K562 (cell line): ENCODE measurements at places on chromosomes 7 and 10. TPM values are rescaled to one million over a fixed set of nuclear protein-coding genes. Genes with fewer than 3 reads are reported as not detected.
A peak's percentile ranks its signal among the peaks of the same experiment; 100 is the strongest.

DNA sequence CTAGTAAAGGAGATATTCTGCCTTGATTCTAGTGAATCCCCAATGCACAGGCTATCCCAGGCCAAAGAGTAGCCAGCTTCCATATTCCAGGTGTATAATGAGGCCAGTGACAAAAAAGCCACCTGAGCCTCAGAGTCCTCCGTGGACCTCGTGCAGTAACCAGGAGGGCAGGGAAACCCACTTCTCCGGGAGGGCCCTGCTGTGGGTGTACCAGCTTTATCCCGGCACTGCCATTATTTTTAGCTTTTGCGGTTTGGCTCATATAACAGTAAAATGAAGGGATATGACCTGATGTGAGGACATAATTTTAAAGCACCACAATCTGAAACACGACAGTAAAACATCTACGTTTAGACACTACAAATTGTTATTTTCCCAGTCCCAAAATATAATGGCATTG, 109.0 kb downstream of the SVIL start:
- no peak for DNase-seq

DNA sequence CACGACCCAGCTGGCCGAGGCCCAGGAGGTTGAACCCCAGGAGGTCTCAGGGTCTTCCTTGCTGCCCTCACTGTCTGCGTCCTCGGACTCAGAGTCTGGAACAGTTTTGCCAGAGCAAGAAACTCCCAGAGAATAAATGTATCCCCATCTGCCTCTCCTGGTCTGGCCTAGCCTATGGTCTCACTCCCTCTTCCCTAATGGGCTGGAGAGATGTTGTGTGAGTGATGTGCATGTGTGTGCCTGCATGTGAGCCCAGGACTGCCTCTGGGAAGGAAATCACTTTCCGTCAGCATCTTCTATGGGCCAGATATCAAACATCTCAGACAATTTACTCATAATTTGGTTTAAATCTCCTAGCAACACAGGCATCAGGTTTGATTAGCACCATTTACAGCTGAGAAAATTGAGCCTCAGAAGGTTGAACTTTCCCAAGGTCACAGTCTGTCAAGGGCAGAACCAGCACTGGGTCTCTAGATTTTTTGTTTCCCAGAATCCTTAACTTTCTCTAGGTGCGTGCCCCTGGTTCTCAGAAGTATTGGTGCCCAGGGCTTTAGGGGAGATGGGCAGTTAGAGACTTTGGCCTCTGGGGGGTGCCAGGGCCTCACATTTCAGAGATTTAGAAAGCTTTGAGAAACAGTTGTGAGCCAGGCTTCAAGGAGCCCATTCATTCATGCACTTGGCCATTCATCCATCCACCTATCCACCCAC, 4.9 kb downstream of the TMEM270 start:
- peak; percentile 61 for DNase-seq

GRCh38 chr10:127353544-127353943, 157.2 kb upstream of the INSYN2A start:
- no peak for DNase-seq

- DNase-seq = no peak
These were observed 219.2 kb upstream of the BMPER start for GRCh38 chr7:33685981-33686683.

DNA sequence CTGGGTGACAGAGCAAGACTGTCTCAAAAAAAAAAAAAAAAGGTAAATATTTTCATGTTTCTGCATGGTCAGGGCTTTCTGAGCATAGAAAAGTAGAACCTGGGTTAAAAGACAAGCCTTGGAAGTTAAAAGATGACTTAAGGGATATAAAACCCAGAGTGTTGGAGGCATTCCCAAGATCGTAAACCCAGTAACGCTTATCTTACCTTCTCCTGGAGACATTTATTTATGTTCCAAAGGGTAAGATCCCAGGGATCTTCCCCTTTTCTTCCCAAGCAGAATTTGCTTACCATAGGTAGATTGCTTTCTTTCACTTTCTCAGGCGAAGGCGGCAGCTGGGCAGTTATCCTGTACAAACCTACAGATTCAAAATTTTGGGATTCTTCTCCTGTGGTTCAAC, 22.2 kb downstream of the SUGCT start:
- no peak for DNase-seq

GRCh38 chr10:69846293-69846921, 44.7 kb downstream of the COL13A1 start:
- no peak for DNase-seq

GRCh38 chr7:115827305-115828045, 203.1 kb downstream of the TFEC start:
- no peak for DNase-seq

- no peak for DNase-seq
These were observed 24.3 kb downstream of the FBXW4 start for GRCh38 chr10:101670635-101671034.

DNA sequence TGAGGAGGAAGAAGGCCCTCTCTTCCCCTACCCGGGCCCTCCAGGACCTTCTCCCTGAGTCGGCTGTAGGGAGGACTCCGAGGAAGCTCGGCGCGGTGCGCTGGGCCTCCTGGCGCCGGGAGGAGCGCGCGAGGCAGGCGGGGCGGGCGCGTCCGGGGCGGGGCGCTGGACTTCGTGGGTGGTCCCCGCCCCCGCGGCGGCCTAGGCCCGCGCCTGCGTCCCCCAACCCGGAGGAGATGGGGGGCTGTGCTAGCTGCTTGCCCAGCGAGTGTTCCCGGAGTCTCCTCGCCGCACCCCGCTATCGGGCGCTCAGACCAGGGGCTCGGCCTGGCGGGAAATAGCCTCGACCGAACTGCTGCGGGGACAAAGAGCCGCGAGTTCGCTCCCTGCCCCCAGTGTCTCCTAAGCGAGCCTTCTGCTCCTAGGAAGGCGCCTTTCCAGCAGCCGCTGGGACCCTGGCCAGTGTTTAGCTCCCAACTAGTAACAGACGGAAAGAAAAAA, 19.2 kb upstream of the SMO start:
- peak; percentile 94 for DNase-seq

- DNase-seq = no peak
These were observed 37.7 kb downstream of the PRSS2 start for GRCh38 chr7:142808461-142808801.

DNA sequence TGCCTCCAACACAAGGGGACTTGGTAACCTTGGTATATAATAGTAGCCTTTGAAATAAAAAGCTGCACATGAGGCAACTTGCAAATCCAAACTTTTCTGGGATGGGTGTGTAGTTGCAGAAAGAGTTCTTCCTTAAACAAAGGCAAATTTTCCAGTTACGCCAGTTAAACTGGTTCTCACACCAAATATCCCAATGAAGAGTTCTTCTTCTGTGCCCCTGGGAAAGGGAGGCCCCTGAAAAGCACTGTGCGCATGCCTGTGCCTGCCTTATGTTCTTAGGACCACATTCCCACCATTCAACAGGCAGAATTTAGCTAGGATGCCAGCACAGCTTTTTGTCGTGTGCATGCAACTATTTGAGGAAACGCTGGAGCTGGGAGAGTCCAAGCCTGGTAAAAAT, 164.8 kb upstream of the SLC25A13 start:
- no peak for DNase-seq

GRCh38 chr10:94293354-94293753, 69.4 kb downstream of the NOC3L start:
- no peak for DNase-seq

The HMX3 gene
- total RNA-seq = 43.2 and 43.5 TPM in 2 replicates

The FAM25C gene
- total RNA-seq = not detected in 2 replicates

The CPEB3 gene
- total RNA-seq = 1.1 and 1.2 TPM in 2 replicates

The KLLN gene
- 0.25 and 0.40 TPM in 2 replicates for total RNA-seq

The CYP2C19 gene
- not detected in 2 replicates for total RNA-seq

The FFAR4 gene
- total RNA-seq = not detected in 2 replicates
